ENCODE measurements at places on chromosomes 16 and 17.

DNA sequence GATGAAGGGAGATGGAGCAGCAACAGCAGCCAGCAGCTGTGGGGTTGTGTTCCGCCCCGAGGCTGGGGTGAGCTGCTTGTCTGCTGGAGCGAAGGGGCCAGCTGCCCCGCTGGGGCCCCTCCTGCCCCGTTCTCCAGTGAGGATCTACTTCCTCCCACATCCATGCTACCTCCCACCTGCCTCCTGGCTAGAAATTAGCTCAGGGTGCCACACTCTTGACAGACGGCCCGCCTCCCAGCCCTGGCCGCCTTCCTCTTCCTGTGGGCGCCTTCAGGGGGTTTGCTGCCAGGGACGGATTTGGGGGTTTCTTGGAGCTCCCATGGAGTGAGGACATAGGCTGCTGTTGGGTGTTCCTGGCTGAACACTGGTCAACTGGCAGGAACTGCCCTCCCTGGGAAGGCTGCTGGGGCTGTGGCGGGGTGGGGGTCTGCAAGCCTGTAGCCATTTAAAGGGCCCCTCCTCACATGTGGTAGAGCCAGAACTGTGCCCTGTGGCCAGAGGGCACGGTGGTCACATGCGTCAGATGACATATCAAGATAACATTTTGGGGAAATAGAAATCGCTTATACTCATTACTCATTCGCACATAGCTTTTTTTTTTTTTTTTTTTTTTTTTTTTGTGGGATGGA is 13.1 kb downstream of the TBC1D24 start:
- DNase-seq: no peak

- no peak for DNase-seq
Observed at GRCh38 chr17:59498530-59499307, 66.7 kb upstream of the DHX40 start.

GRCh38 chr17:76435751-76436150 is 17.2 kb downstream of the UBE2O start:
- no peak for DNase-seq

DNA sequence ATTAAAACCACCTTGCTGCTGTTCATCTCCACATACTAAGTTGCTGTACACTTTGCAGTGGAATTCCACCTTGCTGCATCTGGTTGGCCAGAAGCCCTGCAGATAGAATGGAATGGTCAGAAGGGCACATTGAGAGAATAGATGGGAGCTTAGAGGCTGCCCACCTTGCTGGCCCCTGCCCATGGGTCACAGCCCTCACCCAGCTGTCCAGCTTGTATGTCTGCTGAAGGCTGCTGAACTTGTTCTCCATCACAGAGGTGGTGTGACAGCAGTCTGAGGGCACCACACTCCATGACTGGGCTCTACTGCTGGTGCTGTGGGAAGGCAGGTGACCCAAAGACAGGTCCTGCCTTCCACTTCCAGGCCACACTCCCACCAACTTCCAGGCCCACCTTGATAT is 1755.4 kb downstream of the TP53TG3F start:
- DNase-seq: no peak

DNA sequence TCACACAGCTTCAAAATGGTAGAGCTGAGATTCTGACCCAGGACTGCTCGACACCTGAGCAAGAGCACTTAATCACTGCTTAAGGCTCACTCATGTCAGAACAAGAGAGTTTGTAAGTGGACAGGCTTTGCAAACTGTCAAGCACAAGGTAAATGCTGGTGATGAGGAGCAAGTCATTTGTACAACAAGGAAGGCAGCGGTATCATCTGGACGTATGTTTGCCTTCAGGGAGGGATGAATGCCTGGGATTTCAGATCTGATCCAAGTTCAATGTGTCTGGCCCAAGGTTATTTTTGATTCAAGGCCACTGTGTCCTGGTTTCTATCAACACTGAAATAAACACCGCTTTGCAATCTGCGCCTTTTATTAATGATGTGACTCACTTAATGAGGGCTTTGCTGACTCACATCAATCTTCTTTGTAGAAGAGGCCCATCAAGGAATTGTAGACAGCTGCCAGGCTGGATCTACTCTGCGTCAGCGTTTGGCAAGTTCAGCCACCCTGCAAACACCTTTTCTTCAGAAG is 174.4 kb upstream of the HS3ST3A1 start:
- DNase-seq: no peak

DNA sequence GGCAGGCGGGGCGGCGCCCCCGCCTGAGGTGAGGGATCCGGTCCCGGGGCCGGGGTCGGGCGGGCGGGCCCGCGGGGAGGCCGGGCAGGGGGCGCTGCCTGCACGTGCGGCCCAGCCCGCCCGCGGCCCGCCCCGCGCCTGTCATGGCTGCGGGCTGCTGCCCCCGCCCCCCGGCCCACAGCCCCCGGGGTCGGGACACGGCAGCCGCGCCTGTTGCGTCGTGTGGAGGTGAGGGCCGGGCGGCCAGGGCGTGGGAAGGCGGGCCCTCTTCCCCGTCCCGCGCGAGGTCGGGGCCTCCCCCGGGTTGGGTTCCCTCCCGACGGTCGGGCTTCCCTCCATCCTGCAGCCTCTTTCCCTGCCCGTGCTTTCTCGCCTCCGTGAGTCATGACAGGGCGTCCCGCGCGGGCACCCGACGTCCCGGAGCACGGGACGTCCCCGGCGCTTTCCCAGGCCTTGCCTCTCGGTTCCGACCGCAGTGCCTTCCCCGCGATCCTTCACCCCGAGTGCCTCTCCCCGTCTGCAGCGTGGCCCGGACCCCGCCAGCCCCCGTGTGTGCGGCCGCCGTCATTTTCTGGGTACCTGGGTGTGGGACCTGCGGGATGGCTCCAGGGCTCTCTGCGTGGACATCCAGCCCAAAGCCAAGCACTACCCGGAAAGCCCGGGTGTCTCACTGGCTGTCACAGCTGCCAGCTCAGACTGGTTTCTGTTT is 76.7 kb downstream of the CHD9 start:
- peak; percentile 32 for DNase-seq

DNA sequence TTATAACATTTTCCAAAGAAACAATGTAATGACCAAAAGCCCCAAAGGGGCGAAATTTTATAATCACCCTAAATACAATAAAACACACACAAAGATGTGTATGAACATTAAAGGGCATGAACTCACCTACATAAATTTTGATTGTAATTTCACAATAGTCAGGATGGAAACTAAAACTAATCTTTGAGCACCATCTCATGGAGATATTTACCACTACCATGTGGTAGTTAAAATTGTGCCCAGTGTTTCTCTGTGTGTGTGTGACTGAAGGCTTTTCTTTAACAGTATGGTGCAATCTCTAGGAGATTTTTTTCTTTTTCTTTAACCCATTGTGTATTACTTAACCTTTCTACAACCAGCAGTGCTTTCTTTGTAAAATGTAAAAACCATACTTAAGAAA is 19.7 kb upstream of the MEIOC start:
- DNase-seq: no peak

- DNase-seq: no peak
Observed at GRCh38 chr16:79150632-79151310, 449.8 kb downstream of the MAF start.

- DNase-seq: no peak
Observed at GRCh38 chr17:8888704-8889302, 21.3 kb upstream of the PIK3R6 start.

- no peak for DNase-seq
Observed at GRCh38 chr17:83150369-83151055, 71.1 kb downstream of the METRNL start.

- no peak for DNase-seq
Observed at GRCh38 chr16:23668873-23669272, 9.8 kb upstream of the PLK1 start.

GRCh38 chr17:30253312-30253711 is 17.8 kb upstream of the SLC6A4 start:
- no peak for DNase-seq

DNA sequence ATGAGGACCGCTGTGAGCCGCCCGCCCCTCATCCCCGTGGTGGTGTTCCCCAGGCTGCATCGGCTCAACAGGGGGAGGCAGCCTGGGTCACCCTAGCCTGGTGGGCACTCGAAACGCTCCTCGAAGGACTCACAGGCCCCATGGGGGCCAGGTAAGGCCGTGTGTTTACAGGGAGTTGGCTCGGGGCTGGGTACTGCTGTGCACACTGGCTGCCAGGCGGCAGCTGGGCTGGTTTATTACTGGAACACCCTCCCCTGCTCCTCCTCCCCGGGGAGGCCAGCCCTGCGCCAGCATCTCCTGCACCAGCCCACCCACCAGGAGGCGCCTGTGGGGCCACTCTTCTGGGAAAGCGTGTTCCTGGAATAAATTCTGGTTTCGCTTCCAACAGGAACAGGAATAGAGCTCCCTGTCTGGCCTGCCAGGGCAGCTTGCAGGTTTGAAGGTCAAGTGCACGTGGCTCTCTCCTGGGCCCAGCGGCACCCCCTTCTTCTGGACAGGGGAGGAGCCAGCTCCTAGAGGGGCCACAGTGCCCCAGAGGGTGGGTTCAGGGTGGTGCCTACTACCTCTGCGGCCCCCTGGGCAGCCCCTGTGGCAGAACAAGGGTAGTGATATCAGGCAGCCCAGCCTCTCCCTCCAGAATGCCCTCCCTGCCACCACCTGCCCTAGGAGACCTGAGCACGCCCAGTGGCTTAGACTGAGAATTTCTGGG is 11.3 kb downstream of the MCRIP1 start:
- no peak for DNase-seq

GRCh38 chr16:48371393-48371780 is 13.8 kb downstream of the SIAH1 start:
- no peak for DNase-seq

GRCh38 chr16:11857161-11857560 is 5.8 kb upstream of the RSL1D1 start:
- no peak for DNase-seq

- DNase-seq: no peak
Observed at GRCh38 chr16:82643936-82644630, 17.3 kb downstream of the CDH13 start.

DNA sequence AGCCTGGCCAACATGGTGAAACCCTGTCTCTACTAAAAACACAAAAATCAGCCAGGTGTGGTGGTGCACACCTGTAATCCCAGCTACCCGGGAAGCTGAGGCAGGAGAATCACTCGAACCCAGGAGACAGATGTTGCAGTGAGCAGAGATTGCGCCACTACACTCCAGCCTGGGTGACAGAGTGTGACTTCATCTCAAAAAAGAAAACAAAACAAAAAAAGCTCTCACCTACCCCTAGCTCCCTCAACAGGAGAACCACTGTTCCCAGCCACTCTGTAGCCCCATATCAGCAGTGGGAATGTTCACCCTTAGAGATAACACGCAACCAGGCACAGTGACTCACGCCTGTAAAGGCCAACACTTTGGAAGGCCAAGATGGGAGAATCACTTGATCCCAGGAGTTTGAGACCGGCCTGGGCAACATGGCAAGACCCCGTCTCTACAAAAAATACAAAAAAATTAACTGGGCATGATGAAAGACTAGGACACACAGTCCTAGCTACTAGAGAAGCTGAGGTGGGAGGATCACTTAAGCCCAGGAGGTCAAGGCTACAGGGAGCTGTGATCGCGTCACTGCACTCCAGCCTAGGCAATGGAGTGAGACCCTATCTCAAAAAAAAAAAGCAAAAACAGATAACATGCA is 5.4 kb downstream of the TMC8 start:
- DNase-seq: no peak

- DNase-seq: no peak
Observed at GRCh38 chr17:2344528-2344927, 7.2 kb downstream of the SGSM2 start.

- no peak for DNase-seq
Observed at GRCh38 chr17:80839026-80839345, 152.7 kb upstream of the CHMP6 start.
